Fibroblast of the conjunctiva (primary cell): ENCODE measurements at places on chromosomes 7 and 10.

GRCh38 chr10:114479307-114479706 lies 75.0 kb upstream of the AFAP1L2 start:
- no peak for DNase-seq

DNA sequence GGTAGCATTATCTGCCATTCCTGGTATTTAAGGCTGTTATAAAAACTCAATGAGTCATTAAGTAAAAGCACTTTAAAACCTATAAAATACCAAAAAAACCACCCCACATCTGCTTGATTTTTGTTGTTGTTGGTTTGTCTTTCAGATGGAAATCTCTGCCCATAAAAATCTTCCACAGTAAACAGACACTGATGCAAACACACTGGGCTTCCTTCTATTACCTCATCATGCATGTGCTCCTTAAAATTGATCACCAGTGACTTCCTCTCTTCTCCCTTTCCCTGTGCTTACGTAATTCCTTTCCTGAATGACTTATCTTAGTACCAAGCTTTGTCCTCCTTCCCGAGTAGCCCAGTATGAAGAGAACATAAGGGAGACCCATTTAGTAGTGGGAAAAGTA lies 167.2 kb downstream of the EVX1 start:
- no peak for DNase-seq

- peak; percentile 74 for DNase-seq
These were observed 35.6 kb downstream of the CPN1 start for GRCh38 chr10:100046021-100046486.

DNA sequence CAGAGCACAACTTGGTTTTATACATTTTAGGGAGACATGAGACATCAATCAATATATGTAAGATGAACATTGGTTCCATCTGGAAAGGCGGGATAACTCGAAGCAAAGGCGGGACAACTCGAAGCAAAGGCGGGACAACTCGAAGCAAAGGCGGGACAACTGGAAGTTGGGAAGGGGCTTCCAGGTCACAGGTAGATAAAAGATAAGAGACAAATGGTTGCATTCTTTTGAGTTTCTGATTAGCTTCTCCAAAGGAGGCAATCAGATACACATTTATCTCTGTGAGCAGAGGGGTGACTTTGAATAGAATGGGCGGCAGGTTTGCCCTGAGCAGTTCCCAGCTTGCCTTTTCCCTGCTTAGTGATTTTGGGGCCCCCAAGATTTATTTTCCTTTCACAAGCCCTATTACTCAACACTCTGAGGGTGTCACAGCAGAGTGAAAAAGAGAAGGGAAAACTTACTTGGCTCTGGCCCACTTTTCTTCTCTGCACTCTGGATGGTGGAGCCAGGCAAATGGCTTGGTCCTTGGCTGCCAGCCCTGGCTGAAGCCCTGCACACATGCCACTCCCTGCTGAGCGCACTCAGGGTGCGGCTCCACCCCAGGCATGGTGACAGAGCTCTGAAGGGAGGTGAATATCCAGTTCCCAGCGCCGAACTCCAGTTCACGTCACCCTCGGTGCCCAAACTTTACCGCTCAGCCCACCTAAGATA lies 46.7 kb downstream of the PARD3 start:
- peak; percentile 60 for DNase-seq

- DNase-seq = no peak
These were observed 109.4 kb downstream of the SLC25A13 start for GRCh38 chr7:96212474-96212873.

- no peak for DNase-seq
These were observed 156.6 kb upstream of the LYZL2 start for GRCh38 chr10:30786131-30786530.

GRCh38 chr10:33164060-33164709 lies 170.3 kb downstream of the NRP1 start:
- no peak for DNase-seq

- no peak for DNase-seq
These were observed at the start of gene ADAM12 for GRCh38 chr10:126387931-126388911. ADAM12 (minus strand) TSS chr10:126388477; CDS start chr10:126388145, 332 bp downstream.

DNA sequence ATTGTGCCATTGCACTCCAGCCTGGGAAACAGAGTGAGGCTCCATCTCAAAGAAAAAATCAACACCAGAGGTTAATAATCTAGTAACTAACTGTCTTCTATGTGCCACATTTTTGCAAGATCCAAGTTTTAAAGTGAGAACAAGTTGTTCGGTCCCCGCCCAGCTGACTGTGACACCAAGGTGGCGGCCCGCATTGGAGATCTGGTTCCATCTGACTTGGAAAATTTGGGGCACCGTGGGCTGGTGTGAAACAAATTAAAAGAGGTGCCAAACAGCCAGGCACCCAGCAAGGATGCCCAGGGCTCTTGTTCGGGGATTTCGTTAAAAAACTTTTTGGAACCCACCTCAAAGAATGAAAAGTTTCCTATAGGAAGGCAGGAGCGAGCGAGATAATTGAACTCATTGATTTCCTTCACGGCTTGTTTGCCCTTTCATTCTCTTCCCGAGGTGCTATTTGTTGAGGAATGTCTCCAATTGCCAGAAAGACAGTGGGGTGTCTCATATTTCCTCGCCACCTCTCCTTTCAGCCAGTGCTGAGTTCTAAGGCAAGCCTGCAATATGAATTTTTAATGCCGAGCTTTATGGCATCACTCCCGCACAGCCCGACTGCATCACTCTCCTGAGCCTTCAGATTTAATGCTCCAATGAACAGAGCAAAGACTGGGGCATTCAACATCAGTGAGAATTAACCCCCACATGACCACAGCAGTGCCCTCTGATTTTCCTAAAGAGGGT lies 156.9 kb upstream of the SH2B2 start:
- DNase-seq = no peak

DNA sequence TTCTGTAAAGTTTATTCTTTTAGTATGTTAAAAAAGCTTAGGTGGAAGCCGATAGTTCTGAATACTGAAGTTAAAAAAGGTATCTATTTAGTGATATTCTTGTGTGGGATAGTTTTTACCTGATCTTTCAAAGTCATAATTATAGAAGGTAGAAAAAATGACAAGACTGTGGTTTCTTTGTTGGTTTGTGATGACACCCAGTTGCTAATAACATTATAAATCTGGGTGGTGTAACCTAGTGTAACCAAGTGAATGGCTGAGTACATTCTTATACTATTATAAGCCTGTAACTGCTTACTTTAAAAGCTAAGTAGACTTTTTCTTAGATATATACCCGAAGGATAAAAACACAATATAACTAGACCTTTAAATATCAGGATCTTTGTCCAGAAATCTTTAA lies 2.3 kb downstream of the CDK13 start:
- peak; percentile 54 for DNase-seq

DNA sequence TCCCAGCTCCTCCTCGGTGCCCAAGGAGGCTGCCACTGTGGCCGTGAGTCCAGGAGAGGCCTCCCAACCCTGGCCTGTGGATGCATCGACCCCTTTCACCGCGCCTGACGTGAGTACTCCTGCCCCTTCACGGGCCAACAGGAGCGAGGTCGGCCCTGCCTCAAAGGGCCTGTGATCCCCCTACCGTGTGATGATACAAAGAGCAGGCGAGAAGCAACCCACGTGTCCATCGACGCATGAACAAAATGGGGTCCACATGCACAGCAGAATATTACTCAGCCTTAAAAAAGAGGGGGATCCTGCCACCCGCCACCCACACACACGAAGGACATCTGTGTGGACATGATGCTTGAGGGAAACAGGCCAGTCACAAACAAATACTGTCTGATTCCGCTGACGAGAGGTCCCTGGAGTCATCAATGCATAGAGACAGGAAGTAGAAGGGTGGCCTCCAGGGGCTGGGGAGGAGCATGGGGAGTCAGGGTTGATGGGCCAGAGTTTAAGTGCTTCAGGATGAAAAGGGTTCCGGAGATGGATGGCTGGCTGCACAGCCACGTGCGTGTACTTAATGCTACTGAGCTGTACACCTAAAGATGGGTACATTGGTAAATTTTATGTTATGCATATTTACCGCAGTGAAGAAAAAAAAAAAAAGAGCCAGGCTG lies 151.9 kb downstream of the PRKAG2 start:
- no peak for DNase-seq

- DNase-seq = no peak
These were observed 19.5 kb upstream of the HSPA12A start for GRCh38 chr10:116761883-116762282.

DNA sequence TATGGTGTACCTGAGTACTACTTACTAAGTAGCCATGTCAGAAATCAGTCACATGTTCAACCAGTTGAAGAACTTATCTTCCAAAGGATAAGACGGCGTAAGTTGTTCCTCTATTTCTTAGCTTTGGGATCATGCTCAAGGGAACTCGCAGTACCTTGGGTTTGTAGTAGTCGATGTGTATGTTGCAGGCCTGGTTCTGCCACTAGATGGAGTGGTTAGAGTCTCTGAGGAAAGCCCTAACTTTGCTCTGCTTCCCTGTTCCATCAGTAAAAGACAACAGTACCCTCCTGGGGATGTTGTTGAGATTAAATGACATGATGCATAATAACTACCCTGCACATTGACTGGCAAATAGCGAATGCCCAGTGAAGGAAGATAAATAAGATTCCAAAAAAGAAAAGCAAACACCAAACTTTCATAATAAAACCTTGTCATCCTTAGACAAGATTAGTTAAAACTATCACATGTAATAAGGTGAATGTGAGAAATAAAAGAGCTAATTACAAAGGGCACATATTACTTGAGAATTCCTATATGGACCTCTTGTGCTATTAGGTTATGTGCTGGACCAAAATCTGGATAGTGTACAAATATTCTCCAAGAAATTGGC lies 165.9 kb downstream of the ABCA13 start:
- no peak for DNase-seq

- no peak for DNase-seq
These were observed 24.0 kb downstream of the COBL start for GRCh38 chr7:51292596-51292995.

DNA sequence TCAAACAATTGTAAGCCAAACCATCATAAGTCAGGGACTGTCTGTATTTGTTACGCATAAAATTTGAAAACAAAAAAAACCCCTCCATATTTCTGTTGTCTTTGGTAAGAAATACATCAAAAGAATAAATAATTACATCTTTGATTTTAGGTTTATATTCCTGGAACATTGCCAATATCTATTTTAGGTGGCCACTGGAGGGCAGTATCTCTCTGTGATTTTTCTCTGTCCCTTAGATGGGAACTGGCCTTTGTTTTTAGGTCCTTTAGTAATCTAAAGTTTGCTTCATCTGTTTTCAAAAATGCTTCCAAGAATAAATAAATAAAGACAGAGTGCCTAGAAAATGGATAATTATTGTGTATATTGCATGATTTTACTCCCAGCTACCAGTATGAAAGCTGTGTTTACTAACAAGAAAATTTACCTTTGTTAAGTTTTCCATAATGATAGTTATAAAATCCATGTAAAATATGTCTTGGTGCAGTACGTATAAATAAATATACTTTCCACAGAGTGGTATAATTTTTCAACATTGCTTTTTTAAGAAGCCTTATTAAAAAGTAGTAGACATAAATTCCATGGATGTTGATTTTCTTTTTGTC lies 64.2 kb downstream of the PHYHIPL start:
- peak; percentile 34 for DNase-seq

DNA sequence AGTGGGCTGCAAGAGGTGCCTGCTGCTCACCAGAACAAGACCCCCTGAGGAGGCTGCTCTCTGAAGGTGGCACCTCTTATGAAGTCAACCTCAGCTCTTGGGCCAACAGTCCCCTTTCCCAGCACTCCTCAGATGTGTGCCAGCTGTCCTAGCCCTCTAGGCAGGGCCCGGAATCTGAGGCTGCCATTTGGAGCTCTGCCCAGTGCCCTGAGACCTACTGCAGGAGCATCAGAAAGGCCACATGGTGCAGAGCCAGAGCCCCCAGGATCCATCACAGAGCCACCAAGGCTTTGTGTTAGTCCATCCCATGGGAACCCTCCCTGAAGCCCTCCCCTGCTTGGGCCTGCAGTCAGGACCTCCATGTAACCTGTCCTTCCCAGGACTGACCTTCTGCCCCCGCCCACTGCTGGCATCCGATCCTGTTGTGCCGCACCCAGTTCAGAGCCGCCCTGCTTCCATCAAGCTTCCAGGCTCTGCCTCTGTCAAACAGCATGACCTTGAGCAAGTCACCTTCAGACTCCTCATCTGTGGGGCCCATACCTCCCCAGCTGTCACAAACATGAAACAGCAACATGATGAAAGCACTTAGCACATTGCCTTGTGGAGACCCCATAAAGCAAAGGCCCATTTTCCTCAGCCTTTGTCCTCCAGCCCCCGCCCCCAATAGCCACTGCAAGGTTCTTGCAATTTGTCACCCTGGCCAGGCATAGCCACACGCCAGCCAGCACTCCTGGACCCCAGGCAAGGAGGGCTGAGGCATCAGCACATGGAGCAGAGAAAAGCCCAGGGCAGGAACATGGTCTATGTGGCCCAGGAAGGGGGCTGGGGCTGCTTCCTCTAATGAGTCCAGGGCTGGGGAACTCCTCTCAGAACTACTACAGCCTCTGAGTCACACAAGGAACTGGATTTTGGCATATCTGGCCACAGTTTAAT lies 51.7 kb downstream of the GRID1 start:
- no peak for DNase-seq

GRCh38 chr7:65744406-65744805 lies 128.5 kb upstream of the VKORC1L1 start:
- no peak for DNase-seq
